NCI-H446 treated with DMSO at 0.1 percent for 48 hours (cell line): ENCODE measurements at places on chromosomes 3 and 15.

- no peak for DNase-seq
Measured at GRCh38 chr15:49438962-49439631, 16.1 kb downstream of the FGF7 start.

DNA sequence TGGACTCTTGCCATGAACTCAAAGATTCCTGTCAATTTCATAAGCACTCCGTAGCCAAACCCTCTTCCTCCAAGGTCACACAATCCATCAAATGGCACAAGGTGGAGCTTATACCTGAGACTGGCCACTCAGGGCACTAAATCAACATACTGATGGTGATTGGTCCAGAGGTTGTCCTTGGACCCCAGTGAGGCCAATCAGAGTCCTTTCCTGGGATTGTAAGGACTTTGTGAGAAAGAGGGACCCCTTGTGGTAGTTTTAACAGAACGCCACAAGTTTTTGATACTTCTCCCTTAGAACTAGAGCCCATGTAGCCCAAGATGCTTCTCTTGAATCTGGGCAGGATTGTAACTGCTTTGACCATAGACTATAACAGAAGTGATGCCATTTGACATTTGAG lies 44.4 kb upstream of the LARS2 start:
- DNase-seq, result no peak

GRCh38 chr3:173659972-173660371 lies 262.4 kb downstream of the NLGN1 start:
- DNase-seq, result no peak

DNA sequence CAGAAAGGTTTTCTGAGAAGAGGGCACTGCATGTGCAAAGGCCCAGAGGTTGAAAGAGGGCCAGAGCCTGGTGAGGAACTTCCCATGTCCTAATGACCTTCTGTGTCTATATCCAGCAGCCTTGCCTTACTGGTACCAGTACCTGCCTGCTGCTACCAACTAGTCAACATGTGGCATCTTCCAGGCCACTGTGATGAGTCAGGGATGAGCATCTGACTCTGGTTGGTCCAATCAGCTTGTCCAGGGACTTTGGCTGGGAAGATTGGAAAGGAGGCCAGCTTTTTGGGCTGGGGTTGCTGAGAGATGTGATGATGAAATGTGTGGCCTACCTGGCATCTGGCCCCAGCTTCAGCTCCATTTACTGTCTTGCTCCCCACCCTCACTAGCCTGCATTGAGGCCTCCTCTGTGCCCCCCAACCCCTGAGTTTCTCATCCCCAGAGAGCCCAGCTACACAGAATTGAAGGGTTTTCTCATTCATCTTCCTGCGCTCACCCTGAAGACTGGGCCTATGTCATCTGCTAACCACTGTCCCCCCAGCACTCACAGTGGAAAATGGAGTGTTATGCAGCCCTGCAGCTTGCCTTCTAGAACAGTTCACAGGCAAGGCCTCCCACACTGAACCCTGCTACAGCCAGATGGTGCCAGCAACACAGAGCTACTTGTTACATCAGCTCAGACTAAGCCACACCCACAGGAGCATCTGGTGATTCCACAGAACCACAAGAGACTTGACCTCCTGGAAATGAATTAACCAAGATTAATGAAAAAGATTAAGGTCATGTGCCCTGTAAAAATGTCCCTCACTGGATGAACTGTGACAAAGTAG lies 1.3 kb upstream of the TWF2 start:
- peak; percentile 69 for DNase-seq

GRCh38 chr15:99717161-99718009 lies 15.9 kb downstream of the LYSMD4 start:
- no peak for DNase-seq

- no peak for DNase-seq
Measured at GRCh38 chr15:34905047-34905446, 64.5 kb downstream of the AQR start.

- DNase-seq, result no peak
Measured at GRCh38 chr15:88802250-88802990, 816 bp upstream of the ACAN start.

GRCh38 chr3:41575724-41576123 lies 376.4 kb downstream of the CTNNB1 start:
- peak; percentile 97 for DNase-seq

DNA sequence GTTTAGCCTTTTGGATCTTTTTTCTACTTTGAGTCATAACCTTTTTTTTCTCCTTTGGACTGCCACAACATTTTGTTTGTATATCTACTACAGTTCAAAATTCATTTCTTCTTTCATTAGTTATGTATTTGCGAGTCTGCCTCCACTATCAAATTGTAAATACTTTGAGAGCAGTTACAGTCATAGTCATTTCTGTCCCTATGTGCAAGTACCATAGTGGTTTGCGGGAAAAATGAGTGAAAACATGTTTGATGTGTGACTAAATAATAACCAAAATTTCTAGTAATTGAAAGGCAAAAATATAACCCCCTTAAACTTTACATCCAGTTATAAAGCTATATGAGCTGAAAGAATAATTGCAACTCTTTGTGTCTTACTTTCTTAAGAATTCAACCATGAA lies 45.8 kb upstream of the CCDC50 start:
- no peak for DNase-seq

- peak; percentile 55 for DNase-seq
Measured at GRCh38 chr3:126423191-126424038, 28.7 kb downstream of the CFAP100 start.

DNA sequence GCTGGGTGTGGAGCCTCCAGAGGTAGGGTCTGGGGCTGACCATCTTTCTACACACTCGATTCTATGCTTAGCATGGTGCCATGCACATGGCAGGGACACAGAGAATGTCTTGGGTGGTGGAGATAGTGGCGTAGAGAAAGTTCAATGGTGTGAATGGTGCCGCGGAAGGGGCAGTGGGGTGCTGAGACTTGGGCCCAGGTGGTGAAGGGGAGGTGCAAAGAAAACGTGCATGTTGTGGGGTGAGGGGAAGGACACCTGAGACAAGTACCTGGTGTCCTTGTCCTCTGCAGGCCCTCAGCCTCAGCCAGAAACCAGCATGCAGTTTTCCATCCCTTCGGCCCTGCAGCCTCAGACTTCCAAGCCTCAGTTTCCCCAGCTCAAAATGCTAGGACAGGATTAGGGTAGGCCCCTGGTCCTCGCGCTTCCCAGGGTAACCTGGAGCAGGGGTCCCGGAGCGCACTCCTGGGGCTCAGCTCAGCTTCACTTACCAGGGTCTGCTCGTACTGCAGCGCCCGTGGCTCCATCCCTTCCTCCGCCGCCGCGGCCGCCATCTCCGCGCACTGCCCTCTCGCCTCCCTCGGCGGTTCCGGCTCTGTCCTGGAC lies 375 bp downstream of the CLCN2 start:
- DNase-seq, result no peak

GRCh38 chr15:100340721-100341238 lies 995 bp downstream of the ADAMTS17 start:
- no peak for DNase-seq

GRCh38 chr3:194487289-194488054 lies 670 bp upstream of the ATP13A3 start:
- DNase-seq, result no peak
